ENCODE measurements at places on chromosomes 4 and X.

DNA sequence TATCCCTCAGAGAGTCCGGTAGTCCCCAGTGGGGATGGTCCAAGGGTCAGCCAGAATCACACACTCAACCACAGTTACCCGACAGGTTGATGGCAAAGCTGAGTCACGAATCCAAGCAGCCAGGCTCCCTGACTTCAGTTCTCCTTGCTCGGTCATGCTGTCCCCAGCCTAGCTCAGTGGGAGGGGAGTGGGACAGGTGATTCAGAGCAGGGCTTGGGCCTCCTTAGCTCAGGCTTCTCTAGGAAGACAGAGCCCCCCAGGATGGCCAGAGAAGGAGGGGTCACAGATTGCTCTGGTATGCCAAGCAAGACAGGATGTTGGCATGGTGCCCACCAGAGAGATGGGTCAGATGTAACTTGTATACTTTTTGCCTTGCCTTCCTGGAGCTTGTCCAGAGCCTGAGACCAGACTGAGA lies 66.5 kb downstream of the EFNB1 start:
- no peak for DNase-seq

GRCh38 chr4:182454440-182455013 lies 211.3 kb downstream of the TENM3 start:
- no peak for DNase-seq

DNA sequence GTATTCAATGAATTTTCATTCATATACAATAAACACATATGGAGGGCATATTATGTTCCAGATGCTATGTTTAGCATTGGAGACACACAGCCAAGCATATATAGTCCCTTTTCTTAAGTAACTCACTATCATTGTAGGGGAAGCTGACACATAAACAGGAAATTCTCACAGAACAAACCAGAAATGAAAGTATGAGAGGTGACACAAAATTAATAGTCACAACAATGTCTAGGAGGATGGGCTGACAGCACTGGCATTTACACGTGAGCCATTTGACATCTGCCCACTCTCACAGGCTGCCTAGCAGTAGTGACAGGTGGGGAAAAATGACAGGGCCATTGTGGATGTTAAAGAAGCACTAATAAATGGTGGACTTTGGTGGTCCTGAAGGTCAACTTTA lies 2.6 kb upstream of the CNOT6L start:
- no peak for DNase-seq

- DNase-seq = no peak
Measured at GRCh38 chr4:19156786-19157185, 1094.9 kb upstream of the SLIT2 start.

DNA sequence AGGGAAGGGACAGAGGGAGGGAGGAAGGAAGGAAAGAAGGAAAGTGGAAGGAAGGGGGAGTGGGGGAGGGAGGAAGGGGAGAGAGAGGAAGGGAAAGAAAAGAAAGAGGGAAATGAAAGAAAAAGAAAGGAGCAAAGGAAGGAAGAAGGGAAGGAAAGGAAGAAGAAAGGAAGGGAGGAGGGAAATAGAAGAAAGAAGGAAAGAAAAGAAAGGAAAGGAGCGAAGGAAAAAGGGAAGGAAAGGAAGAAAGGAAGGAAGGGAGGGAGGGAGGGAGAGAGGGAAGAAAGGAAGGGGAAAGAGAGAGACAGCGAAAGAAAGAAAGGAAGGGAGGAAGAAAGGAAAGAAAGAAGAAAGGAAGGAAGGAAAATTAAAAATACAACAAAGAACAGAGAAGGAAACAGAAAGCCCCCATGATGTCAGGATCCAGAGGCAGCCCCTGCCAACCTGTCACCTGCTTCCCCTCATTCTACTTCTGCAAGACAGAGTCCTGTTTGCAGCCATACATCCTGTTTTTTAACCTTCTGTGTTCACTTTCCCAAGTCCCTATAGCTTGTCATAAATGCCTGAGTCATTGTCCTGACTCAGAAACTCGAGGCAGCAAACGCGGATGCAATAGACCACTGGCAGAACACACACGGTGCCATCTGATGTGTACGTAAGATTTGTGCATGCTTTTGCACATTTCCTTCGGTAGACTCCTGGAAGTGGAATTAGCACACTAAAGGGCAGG lies 77.0 kb upstream of the C4orf50 start:
- no peak for DNase-seq

- DNase-seq = no peak
Measured at GRCh38 chrX:18955676-18956075, 28.2 kb downstream of the PHKA2 start.

Measured in COR-L47 (cell line).